ENCODE measurements at places on chromosomes 3 and 15.

DNA sequence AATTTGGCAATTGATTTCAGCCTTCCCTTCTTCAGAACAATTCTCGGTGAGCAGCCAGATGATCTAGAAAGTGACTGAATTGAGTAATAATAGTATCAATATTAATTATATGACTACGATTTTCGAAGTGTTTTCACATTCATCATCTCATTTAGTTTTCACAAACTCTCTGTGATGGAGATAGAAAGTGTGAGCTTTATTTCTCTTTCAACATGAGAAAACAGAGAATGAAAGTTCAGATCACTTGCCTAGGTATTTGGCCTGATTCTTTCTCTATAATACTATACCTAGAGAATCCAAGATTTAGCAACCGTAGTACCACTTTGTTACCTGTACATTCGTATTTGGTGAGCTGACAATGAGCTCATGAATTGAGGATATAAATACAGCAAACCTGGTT is 739.2 kb upstream of the NR2F2 start:
- no peak for DNase-seq

DNA sequence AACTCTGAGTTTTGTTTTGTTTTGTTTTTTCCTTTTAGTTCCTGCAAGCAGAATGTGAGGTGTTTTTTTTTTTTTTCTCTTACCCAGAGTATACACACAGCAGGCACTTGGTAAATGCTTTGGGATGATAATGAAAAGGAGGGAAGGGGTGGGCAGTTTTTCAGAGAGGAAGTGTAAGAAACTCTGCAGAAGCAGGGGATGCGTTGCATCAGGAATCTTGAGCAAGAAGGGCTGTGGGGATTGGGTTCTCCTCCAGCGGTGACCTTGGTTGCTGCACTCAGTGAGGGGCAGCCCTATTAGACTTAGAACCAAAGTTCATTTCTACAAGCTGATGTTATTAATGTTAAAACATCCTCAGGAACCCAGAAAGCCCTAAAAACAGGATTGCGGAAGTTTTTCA is 32.2 kb upstream of the TMEM158 start:
- DNase-seq: no peak

- DNase-seq: no peak
Observed at GRCh38 chr15:69289342-69290146, 9.2 kb upstream of the PAQR5 start.

GRCh38 chr3:9891072-9891622 is 737 bp downstream of the JAGN1 start:
- no peak for DNase-seq

GRCh38 chr3:105195260-105195659 is 171.4 kb upstream of the ALCAM start:
- no peak for DNase-seq

DNA sequence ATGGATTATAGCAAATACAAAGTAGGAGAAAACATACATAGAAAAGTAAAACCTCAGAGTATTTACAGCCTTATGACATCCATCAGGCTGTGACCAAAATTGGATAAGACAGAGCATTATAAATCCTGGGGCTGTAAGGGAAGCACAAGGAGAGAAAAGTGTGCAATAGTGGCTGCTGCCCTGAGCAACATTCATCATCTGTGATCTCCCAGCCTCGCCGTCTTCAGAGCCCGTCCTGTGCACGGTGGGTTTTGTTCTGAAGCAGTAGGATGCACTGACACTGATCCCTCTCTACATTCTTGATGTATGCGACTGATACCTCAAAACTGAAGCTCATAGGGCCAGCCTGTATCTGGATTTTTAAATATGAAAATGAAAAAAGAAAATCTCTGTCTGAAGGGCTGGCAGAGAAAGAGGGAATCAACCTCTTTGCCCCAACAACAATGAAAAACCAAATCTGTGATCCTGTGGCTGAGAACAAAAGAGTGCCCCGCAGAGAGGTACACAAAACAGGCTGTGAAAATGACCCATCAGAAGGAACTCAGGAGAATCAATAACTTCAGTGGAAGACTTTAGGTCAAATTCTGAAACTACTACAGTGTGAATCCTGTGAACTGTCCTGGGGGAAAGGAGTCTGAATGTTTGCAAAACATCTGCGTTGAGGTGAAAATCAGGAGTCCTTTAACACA is 8.2 kb upstream of the RTP4 start:
- DNase-seq: no peak

DNA sequence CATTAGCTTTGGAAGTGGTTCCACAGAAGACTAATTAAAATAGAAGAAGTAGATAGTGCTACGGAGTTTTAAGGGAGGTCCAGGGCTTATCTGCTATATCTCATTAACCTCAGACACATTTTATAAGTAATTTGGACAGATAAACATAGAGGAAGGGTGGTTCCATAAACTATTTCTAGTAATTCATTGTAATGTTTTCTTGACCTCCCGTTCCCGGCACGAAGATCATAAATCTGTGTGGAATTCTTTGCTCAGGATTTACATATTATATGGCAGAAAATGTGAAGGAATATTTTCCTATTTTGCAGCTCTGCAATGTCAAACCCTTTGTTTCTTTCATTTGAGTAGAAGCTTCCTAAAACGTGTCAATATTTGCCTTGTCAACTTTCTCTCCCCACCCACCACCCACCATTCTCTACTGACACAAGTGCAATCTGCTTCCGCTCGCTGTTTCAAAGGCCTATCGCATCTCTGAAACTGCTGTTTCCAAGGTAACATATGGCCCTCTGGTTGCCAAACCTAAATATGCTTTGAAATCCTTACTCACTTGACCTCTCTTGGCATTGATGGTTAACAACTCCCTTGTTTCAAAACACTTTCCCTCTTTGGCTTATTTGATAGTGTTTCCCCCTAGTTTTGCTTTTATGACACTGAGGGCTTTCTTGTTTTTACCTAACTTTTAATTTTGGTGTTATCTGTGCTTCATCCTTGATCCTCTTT is 21.4 kb upstream of the PLSCR5 start:
- DNase-seq: no peak

DNA sequence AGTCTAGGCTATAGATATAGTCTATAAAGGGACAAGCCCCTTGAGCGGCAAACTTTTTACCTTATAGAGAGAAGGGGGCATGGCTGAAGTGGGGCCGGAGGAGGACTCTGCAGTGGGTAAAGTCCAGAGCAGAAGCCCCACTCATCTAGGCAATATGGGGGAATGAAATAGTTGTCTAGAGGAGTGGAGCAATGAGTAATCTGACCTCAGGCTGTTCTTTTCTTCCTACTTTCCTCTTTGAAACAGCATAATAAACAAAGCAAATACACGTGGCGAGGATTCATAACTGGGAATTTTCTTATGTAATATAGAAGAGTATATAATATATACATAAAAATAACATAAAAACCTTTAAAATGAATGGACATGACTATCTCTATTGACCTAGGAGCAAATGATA is 546.4 kb upstream of the ZNF385D start:
- no peak for DNase-seq

DNA sequence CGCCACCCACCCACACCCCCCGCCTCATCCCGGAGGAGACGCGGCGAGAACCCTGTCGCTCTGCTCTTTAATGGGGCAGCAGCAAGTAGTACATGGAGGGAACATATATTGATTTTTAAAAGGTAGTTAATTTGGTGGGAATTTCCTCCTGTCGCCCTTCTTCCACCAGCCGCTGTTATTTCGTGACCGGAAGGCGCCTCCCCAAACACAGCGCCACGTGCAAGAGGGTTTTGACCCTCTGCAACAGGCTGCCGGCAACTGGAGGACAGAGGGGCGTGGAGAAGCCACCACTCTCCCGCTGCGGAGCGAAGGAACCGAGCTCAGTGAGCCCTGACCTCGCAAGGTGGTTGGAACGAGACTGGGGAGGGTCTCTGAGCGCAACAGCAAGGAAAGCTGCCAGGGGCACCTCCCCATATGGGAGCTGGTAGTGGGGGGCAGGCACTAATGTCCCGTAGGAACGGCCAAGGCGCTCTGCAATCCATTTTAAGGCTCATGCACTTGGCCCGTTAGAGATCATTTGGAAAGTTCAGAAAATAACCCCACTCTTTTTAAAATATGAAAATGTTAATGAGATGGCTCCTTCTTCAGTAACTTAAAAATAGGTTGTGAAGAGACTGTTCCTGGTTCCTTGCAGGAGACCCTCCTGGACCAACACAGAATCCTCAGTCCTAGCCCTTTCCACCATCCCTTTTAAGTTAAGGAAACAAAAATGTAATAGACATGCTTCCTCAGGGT is 4.3 kb downstream of the ONECUT1 start:
- DNase-seq: no peak

GRCh38 chr3:16028604-16029003 is 145.9 kb upstream of the GALNT15 start:
- no peak for DNase-seq

DNA sequence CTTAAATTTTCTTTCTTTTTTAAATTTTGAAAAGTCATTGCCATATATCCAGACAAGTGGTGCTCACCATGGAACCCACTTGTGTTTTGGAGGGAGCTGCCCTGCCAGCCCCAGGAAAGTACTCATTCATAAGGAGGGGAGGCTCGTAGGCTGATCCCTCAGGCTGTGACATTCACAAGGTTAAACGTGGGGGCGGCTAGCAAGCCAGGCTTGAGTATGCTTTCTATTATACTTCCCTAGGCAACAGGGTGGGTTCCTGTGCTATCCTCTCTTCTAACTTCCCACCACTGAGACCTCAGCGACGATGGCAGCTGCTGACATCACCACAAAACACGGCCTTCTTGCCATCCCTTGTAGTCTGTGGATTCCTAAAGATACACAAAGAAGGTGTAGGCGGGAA is 160.5 kb upstream of the C2CD4B start:
- no peak for DNase-seq

DNA sequence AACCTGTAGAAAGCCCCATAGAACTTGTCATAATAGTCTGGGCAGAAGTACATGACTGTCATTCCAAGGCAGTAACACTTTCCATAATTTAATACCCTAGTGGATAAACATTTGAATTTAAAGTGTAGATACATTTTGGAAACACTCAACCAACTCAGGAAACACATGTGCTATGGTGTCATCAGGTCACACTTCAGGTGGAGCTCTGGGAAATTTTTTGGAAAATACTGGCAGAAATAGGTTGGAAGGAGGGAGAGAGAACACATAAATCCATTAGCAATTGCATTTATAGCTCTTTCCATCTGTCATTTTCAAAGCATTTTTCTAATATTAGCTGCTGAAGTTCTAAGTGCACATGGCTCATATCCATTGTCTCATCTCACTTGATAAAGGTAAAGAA is 135.7 kb downstream of the MEIS2 start:
- DNase-seq: no peak

DNA sequence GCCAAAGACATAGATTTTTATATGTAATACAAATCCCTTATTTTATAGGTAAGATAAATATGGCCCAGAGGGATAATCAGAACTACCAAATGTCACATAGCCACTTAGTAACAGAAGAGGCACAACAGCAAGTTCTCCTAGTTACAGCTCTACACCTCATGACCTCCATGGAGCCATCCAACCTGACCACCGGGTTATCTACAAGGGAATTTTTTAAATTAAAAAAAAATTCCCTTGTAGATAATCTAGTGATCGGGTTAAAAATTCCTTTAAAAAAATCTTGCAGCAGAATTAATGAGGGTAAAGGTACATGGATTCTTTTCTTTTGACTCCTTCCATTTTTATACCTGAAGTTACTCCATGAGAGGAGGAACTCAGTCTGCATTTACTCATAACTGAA is 365.2 kb upstream of the WNT5A start:
- no peak for DNase-seq

DNA sequence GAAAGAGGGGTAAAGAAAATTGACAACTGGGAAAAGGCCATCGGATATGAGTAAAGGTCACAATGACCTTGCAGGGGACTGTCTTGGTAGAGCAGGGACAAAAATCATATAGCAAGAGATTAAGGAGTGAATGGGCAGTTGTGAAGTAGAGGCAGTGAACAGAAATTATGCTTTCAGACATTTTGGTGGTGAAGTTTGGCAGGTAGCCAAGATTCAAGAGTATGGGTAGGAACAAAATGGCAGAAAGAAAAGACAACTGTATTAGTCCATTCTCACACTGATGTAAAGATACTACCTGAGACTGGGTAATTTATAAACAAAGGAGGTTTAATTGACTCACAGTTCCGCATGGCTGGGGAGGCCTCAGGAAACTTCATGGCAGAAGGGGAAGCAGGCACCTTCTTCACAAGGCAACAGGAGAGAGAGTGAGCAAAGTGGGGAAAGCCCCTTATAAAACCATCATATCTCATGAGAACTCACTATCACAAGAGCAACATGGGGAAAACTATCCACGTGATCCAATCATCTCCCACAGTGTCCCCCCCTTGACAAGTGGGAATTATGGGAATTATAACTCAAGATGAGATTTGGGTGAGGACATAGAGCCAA is 84.0 kb downstream of the CGNL1 start:
- DNase-seq: no peak

DNA sequence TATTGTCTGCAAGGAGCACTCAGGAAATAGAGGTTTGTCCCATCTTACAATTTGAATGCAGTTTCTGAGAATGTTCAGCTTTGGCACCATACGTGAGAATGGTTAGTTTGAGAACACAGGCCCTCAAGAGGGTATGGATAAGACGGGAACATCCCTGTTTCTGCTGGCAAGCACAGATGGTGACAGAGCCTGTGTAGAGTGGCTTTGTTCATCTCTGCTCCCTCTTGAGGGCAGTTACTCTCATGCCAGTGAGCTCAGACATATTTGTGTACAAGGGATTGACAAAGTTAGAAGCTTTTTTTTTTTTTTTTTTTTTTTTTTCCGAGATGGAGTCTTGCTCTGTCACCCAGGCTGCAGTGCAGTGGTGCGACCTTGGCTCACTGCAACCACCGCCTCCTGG is 71.5 kb upstream of the FILIP1L start:
- no peak for DNase-seq

DNA sequence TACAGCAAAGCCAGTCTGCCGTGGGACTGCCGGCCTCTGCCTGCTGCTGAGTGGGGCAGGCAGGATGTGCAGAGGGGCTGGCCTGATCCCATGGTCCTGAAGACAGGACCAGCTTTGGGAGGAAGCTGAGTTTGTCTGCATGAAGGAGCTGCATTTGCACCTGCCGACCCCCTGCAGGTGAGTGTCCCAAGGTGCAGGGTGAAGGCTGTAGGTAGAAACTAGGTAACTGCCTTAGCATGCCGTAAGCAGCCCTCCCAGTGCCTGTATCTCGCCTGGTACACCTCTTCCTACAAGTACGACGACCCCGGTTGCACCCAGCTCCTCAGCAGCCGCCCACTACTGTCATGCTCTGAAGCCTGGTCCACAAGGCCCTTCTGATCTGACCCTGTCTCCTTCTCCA is 34.9 kb downstream of the AMOTL2 start:
- DNase-seq: no peak

- DNase-seq: no peak
Observed at GRCh38 chr3:83769791-83770663, 1188.8 kb upstream of the CADM2 start.

Data from CD4-positive, alpha-beta T cell treated with Interleukin-10 for 1 hour (primary cell).